ENCODE measurements at places on chromosomes 3 and 15.

DNA sequence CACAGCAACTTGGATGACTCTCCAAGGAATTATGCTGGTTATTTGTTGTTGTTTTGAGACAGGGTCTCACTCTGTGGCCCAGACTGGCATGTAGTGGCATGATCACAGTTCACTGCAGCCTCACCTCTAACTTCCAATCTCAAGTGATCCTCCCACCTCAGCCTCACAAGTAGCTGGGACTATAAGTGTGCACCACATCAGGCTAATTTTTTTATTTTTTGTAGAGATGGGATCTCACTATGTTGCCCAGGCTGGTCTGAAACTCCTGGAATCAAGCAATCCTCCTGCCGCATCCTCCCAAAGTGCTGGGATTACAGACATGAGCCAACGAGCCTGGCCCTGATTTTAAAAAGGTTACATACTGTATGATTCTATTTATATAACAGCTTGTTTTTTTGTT is 63.0 kb downstream of the RBPMS2 start:
- DNase-seq: no peak

DNA sequence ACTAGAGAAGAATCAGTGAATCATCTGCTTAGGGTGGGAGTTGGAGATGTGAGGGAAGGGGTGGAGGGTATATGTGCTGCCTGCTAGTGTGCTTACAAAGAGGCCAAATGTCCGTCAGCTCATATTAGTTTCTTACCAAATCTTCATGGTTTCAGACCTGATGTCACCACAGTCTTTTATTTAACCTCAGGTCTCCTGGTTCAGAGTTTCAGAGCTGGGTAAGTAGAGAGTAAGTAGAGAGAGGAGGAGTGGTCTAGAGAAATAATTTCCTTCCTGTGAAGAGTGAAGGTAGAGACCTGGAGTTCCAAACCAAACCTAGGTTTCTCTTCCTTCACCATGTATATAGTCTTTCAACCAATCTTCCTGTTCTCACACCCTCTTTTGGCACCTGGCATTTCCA is 17.5 kb upstream of the P2RY1 start:
- no peak for DNase-seq

GRCh38 chr15:65217526-65218482 is 6.5 kb upstream of the CILP start:
- DNase-seq: no peak

DNA sequence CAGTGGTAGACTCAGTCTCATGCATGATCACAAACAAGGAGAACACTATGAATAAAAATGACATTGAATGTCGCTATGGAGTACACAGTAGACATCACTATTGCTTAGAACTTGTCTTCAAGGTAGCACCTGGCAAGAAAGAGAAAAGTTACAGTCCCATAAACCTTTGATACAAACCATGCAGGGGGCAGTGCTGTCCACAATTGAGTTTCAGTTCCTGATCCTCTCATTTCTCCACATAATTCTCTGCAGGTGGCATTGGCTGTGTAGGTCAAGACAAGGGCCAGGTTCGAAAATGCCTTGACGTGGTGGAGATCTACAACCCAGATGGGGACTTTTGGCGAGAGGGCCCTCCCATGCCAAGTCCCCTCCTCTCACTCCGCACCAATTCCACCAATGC is 47.9 kb downstream of the KBTBD12 start:
- DNase-seq: no peak

DNA sequence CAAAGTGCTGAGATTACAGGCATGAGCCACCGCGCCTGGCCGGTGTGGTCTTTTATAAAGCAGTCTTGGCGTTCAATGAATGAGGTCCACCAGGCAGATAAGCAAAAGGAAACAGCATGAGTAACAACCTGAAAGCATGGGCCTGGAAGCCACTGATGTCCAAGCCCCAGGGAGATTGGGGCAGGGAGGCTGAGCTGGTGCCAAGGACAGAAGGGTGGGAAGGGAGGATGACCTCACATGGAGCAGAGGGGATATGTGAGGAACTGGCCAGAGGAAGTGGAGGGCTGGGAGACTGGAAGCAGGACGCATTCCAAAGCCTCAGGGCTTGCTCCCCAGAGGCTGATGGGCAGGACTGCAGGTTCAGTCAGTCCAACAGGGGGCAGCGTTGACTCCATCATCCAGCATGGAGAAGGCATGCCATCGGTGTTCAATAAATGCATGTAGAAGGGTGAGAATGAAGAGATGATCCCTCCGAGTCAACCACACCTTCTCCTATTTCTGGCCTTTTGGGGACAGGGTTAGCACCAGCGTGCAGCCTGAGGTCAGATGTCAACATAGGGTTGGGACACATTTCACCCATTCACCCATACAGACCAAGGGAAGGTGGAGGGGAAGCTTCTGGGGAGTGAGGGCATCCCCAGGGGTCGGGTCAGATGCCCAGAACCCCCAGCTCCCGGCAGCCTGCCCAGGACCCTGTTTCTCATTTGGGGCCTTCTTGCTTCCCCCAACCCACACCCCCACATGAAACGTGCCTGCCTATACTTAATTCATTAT is 14.8 kb downstream of the MYL3 start:
- DNase-seq: no peak

DNA sequence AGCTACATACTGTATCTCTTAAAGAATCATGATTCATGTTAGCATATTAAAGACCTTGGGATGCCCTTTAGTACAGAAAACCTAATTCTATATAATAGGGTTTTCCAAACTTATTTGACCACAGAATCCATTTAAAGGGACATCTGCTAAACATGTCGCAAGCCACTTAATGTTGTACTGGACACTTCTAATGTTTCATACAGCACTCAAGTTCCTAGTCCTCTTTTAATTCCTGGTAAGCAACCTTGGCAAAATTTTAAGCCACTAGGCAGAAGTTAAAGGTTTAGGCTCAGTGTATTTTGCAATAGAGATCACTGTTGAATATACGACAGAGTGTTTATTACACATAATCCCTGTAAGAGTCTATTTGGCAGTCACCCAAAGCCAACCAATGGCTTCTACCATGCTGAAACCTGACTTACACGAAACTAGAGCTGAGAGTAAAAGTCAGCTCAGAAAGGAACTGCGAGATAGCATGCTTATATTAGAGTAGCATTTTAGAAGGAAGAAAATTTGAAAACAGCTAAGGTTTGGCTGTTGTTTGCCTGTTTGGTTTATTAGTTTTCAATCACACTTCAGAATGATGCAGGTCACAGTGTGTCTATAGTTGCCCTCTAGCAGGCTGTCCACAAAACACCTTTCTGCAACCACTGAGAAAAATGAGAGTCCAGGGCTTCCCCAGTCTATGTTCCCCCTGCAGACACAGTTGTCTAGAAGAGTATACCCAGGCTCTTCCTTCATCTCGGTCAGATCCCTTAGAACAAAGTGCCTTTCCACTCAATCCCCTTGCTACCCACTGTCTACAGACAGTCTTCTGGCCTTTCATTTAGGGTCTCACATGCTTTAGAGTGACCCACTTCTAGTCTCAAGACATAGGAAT is 104.4 kb downstream of the FMN1 start:
- DNase-seq: no peak

- DNase-seq: no peak
Observed at GRCh38 chr15:63294359-63294758, 17.0 kb downstream of the APH1B start.

DNA sequence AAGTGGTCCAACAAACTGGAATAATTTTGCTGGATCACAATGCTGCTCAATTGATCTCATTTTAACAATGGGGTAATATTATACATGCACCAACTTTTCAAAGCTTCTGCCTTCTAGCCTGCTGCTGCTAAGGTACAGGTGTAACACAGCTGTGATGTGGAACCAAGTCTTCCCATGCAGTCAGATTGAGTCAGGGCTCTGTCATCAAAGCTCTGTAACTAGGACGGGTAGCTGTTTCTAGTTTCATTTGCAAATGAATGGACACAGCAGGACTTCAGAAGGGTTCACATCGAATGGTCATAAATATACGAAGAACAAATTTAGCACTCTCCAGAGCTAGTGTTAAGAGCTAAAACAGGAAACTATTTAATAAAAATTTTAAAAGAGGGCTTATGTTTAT is 189.2 kb downstream of the USP13 start:
- DNase-seq: no peak

DNA sequence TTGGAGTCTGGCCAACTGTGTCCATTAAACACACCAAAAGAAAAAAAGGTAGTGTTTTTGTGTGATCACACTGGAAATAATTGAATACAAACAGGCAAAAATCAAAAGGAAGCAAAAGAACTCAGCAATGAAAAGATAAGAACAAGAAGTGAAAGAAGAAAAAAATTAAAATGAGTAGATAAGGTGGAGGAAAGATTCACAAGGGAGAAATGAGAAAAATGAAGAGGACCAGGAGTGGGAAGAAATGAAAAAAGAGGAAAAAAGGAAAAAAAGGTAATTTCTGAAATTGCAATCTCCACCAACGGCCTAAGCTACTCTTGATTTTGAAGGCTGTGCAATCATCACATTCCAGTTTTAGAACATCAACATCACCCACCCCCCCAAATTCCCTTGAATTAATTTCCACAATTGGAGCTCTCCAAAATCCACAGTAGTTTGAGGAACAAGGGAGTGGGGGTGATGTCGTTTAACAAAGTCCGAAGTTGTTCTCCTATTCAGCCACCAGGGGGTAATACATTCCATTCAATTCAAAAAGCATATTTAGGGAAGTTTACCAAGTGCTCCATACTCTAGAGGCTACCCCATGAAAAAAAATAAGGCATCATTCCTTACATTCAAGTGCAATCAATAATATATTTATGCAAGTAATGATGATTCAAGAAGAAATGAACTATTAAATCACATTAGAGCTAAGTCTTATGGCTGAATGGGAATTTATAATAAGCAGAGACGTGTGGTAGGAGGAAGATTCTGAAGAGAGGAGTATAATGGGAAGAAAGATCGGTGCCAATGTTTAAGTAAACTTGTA is 37.4 kb downstream of the ZNF860 start:
- DNase-seq: no peak

GRCh38 chr15:36239509-36239908 is 339.9 kb upstream of the CDIN1 start:
- no peak for DNase-seq

DNA sequence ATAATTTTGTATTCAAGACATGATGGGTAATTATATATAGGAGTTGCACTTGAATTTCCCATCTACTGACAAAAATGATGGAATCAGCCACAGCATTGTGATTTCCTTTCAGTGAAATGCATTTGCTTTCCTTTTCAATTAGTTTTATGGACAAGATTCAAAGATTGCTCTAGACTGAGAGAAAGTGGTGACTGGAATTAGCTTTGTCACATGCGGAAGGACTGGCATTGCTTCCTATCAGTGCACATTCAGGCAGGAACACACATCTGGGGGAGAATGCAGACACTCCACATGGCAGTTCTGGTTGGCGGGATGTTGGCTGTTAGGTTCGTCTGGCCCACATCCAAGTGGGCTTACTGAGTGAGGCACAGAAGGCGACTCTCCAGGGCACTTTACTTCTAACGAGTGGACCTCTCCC is 399.3 kb upstream of the RGMA start:
- DNase-seq: no peak

DNA sequence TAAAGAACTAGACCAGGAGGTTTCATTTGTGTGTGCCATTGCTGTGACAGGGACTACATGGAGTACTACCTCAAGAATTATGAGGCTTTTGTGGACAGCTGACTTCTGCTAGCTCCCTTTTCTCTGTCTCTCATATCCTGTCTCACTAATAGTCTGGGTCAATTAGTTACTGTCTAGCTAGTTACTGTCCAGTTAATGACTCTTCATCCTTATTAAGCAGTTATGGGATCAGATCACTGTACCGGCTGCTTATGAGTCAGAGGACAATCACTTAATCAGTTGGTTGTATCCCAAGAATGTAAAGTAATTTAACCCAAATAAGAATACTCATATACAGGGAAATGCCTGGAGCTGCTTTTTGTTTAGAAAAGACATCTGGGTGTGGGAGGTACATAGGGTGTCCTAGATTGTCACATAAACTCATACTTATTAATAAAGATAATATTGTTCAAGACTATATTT is 158.0 kb downstream of the CDIN1 start:
- no peak for DNase-seq

GRCh38 chr3:56157693-56158362 is 310.4 kb downstream of the ERC2 start:
- DNase-seq: no peak

- DNase-seq: no peak
Observed at GRCh38 chr15:59371458-59372351, 966 bp downstream of the MYO1E start.

- no peak for DNase-seq
Observed at GRCh38 chr15:58551764-58552504, 120.1 kb downstream of the LIPC start.

DNA sequence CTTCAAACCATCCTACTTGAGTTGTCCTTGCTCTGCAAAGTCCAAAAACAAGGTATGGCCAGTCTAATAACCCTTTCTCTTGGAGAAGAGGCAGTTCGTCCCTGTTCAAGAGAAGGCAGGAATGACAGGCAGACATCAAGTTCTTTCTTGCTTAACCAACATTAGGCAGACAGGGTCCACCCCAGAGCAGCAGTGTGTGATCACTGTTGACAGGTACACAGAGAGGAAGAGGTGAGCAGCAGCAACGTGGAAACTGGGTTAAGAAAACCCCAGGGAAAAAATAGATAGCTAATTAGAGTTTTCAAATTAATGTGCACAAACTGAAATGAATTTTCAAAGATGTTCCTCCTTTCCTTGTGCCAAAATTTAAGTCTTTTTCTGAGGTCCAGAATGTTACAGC is 48.2 kb downstream of the TNIK start:
- no peak for DNase-seq

- no peak for DNase-seq
Observed at GRCh38 chr3:124144035-124144814, 152.3 kb upstream of the ROPN1 start.

DNA sequence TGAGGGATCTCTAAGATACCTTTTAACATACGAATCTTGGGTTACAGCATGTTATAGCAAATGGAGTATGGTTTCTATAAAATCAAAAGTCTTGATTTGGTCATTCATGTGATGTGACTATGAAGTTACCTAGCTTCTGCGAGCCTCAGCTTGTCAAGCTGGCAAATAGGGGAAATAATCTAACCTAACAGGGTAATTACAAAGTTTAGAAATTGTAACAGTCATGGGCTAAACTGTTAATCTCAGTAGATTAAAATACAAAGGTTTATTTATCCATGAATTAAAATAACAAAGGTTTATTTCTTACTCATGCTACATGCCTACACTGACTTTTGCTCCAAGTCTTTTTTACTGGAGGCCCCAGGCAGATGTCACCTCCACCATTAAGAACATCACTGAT is 359.1 kb downstream of the CLSTN2 start:
- DNase-seq: no peak

- DNase-seq: no peak
Observed at GRCh38 chr3:181728470-181729340, 17.0 kb downstream of the SOX2 start.

DNA sequence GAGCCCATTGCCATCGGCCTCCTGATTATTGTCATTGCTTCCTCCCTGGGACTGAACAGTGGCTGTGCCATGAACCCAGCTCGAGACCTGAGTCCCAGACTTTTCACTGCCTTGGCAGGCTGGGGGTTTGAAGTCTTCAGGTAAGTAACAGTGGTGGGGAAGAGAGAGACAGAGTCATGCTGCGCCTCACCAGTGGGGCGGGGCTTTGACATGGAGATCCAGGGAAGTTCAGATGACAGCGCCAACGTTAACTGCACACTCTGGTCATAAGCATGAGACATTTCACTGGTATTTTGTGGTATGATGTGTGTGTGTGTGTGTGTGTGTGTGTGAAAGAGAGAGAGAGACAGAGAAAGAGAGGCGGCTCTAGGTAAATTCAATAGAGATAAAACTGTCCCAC is 41.0 kb downstream of the AQP9 start:
- DNase-seq: no peak
